Activated CD8-positive, alpha-beta memory T cell treated with anti-CD3 and anti-CD28 coated beads for 1 hour (primary cell): ENCODE measurements at places on chromosomes 7 and 10.

DNA sequence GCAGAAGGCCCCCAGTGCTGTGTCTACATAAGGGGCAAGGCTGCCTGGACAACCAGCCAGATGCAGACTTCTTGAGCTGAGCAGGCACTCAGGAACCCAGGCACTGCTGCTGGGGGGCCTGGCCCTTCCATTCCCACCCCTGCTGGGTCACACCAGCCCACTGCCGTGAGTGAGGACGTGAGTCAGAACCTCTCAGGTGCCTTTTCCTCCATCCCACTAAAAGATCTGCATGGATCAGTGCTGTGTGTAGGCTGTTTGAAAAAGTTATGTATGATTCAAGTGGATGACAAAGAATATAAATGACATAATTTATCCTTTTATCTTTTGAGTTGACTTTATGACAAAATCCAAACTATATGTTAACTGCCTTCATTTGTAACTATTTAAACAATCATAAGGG, 499.3 kb downstream of the INHBA start:
- DNase-seq = no peak

GRCh38 chr10:6766131-6766801, 186.2 kb upstream of the PRKCQ start:
- no peak for DNase-seq

- DNase-seq = no peak
Observed at GRCh38 chr10:75208181-75208580, 2.4 kb upstream of the VDAC2 start.

DNA sequence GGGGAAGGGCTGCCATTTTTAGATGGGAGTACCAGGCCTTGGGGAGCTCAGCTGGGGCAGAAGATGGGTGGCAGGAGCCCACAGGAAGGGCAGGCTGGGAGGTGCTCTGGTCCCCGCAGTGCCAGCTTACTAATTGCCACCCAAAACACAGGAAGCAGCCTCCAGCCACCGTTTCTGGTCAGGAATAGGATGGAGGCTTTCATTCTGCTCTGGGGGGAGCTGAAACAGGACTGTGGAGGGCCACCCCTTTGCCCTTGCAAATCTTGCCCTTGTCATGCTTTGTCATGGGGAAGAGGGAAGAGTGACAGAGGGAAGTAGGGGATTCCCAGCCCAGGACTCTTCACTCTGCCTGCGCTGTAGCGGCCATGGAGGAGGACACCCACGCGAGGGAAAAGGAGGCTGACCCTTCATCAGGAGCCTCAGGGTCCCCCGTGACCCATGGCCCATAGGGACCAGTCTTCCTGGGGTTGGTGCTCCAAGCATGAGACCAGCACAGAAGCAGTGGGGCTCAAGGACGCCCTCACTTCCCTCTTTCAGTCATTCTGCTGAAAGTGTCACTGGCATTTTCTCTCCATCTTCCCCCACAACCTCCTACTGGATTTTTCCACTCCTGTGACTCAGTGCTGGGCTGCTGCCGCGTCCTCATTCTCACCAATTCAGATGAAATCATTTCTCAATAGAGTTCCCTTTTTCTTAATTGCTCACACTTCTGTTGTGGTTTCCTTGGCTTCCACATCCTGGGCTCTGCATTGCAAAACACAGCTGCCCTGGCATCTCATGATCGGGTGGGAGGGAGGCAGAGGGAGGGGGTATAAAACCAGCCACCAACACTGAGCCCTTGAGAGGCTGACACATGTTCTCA, 61.9 kb downstream of the MKI67 start:
- DNase-seq = peak; percentile 33

DNA sequence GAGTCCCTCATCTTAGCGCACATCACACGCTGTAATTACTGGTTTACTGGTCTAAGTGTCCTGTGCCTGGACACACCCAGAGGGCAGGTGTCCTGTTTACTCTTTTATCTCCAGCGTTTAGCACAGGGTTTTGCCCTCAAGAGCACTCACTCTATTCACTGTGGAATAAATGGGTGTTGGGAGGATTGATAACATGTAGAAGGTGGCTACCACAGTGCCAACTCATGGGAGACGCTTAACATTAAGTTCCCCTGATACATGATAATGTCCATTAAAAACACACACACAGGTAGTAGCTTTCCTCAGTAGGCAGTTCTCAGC, 96.1 kb upstream of the EFCAB10 start:
- DNase-seq = no peak

GRCh38 chr7:5139998-5140397, 50.0 kb upstream of the WIPI2 start:
- no peak for DNase-seq

GRCh38 chr10:102152545-102152890, 329 bp downstream of the NOLC1 start:
- no peak for DNase-seq

DNA sequence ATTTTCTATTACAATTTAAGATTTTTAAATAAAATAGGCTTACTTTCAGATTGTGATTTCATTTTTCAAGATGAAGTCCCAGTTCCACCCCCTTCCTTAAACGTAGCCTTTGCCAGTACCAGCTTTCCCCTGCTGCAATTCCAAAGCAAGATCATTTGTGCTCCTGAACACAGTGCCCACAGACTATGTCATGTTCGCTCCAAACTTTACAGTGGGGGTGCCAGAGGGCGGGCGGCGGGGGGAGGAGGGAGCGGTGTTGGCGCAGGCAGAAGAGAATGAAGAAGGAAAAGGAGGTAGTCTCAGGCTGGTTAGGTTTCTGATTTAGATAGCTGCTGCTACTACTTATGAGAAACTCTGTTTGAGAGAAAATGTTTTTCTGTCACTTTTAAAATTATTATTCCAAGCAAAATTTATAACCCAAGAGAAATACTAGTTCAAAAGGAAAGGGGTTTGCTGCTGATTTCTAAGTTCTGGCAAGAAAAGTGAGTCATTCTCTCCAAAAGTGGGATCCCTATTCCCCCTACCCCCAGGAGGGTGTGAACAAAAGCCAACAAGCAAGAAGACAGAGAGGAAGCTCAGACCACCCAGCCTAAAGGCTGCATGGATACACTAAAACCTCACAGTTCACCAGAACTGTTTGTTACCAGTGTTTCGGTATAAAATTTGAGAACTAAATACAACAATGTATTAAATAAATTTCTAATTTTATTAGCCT, 109.6 kb downstream of the SRPK2 start:
- DNase-seq = no peak

- no peak for DNase-seq
Observed at GRCh38 chr7:95847061-95847460, 74.7 kb downstream of the DYNC1I1 start.

GRCh38 chr7:45863715-45864114, 9.2 kb downstream of the CCDC201 start:
- no peak for DNase-seq

DNA sequence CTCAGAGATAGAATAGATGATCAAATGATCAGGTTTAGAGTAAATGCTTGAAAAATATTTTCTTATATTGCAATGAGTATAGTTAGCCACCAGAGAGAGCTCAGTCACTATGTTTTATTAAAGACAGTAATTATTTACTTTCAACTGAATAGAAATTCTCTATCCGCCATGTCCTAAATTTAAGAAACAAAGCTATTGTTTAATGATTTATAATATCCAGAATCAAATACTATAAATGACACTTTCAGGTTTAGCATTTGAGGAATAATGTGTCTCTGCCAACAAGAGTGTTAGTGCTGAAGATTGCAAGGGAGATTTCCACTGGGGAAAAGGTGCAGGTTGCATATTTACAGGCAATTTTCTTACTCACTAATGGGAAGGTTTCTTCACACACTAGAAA, 184.7 kb downstream of the DGKB start:
- DNase-seq = no peak

DNA sequence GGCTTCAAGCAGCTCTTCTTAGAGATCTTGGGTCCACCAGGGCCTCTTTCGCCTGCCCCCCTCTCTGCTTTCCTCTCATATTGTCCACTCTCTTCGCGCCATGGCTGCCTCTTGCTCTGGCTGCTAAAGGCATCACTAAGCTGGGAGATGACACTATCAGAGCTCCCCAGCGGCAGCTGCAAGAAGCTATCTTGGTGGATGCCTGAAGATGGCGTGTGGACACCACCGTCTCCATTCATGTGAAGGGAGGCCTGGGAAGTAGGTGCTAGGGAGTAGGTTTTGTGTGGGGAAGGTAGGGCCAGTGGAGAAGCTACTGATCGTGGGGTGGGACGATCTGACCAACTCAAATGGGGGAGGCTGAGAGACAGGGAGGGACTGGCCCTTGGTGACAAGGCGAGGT, 45.9 kb upstream of the PDLIM1 start:
- no peak for DNase-seq
